ENCODE measurements at places on chromosomes 16 and 17.

DNA sequence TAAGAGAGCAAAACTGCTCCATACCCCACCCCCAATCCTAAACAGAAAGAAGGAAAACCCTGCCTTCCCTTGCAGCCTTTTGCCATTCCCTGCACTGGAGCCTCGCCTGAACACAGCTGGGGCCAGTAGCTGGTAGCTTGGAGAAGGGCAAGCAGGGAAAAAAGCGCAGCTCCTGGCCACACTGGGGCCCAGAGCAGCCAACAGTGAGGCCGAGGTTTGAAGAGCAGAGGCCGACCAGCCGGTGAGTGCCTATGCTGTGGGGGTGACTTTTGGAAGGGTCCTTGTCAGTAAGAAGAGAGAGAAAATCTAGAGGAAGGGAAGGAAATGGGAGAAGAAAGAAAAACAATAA lies 3.2 kb upstream of the HOXB9 start:
- DNase-seq = no peak

DNA sequence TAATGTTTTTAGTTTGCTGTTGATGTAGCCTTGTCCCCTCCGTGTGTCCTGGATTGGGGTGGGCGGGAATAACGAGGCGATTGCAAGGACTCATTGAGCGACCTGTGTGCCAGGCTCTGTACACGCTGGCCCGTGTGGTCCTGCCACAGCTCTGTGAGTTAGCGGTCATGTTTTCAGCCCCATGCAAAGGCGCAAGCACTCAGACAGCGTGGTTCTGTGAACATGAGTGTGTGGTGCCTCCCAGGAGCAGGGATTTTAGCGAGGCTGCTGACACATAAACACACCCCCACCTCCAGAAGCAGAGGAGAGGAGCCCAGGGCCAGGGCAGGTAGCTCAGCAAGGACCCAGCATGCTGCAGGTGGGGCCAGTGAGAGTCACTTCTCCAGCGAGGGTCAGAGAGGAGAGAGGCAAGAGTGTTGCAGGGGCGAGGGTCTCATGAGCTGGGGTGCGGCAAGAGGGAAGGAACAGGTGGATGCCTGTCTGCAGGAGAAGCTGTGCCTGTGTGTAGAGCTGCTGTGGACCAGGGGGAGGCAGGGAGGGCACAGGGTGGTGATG lies 115.3 kb downstream of the OR1D5 start:
- no peak for DNase-seq

GRCh38 chr17:49438436-49439278 lies 24.0 kb upstream of the PHB1 start:
- no peak for DNase-seq

- DNase-seq = no peak
Observed at GRCh38 chr17:79039171-79039570, 15.2 kb downstream of the C1QTNF1 start.

DNA sequence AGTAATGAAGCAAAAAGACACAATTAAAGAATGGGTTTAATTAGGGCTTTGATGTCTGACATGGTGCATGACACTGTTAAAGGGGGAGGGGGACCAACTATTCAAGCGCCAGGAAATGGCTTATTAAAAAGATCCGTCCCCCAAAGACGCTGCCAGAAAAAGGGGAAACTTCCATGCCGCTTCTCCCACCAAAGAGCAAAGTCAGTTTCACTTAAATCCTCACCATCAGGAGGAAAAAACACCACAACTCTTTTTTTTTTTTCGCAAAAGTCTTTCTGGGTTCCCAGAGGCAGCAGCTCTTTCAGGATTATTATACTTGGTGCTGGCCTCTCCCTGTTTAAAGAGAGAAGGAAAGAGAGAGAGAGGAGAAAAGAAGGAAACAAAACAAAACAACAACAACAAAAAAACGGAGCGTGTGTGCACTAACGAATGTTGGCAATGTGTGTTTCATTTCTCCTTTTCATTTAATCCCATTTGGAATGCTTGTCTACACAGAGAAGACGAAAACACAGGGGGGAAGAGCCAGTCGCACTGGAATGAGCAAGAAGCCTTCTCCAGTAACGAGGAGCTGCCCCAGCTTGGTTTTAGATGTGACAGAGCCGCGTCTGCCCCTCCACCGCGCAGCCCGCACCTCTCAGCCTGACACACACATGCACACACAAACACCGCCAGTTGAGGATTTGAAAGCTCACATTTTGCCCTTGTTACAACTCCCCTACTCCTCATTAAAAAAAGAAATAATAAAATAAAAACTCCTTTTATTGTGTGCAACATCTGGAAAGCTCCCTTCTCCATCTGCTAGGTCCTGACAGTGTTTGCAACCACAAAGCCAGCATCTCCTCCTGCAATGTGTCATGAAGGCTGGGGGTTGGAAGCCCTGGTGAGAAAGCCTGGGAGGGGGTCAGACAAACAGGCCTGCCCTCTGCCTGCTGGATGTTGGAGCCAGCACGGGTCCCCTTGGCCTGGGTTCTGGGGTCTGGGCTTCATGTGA lies 32.7 kb upstream of the AXIN2 start:
- DNase-seq = no peak

Measured in KG1 (cell line).